Skeletal muscle tissue (tissue), 5 donors: ENCODE measurements at places on chromosomes 11 and 22. TPM values are rescaled to one million over a fixed set of nuclear protein-coding genes. Genes with fewer than 3 reads are reported as not detected.

The OR4A5 gene
- not detected for total RNA-seq

The CCDC89 gene
- total RNA-seq: 1.0 TPM

The TENM4 gene
- total RNA-seq: 18.3 TPM

The OR51E1 gene
- 4.2 TPM for total RNA-seq

The IGSF9B gene
- 4.7 TPM for total RNA-seq

The IL17REL gene
- total RNA-seq: not detected

The KCNJ4 gene
- total RNA-seq: not detected

The MPZL2 gene
- 1.0 TPM for total RNA-seq

The WT1 gene
- total RNA-seq: not detected

The LMO1 gene
- total RNA-seq: not detected

The IGF2 gene
- 711 TPM for total RNA-seq

The GDPD4 gene
- total RNA-seq: not detected

The APOL3 gene
- total RNA-seq: 13.6 TPM

The GVQW3 gene
- total RNA-seq: 5.7 TPM

The OR2D2 gene
- not detected for total RNA-seq

The OR8D4 gene
- total RNA-seq: under 0.01 TPM

The RIC3 gene
- 0.52 TPM for total RNA-seq

The KRTAP5-8 gene
- not detected for total RNA-seq
